ENCODE measurements at places on chromosomes 11 and 22.

DNA sequence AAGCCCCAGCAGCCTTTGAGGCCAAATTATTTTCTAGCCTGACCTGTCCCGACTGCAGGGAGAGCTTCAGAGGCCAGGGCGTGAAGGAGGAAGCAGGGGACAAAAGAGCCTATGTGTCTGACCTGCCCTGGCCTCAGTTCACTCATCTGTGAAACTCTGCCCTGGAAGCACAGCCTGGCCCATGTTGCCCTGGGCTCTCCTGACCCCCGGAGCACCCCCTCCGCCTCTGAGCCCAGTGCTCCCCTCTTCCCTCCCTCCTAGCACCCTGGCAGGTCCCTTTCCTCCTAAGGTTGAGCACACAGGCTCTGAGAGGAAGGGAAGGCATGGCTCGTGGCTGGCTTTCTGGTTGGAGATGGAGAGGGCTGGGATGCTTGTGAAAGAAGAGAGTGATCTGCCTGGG is 3.4 kb upstream of the A4GALT start:
- DNase-seq, result no peak

GRCh38 chr11:83153764-83154163 is 3.2 kb upstream of the PCF11 start:
- no peak for DNase-seq

- DNase-seq, result no peak
These were observed 655.0 kb downstream of the METTL15 start for GRCh38 chr11:28763151-28763550.

DNA sequence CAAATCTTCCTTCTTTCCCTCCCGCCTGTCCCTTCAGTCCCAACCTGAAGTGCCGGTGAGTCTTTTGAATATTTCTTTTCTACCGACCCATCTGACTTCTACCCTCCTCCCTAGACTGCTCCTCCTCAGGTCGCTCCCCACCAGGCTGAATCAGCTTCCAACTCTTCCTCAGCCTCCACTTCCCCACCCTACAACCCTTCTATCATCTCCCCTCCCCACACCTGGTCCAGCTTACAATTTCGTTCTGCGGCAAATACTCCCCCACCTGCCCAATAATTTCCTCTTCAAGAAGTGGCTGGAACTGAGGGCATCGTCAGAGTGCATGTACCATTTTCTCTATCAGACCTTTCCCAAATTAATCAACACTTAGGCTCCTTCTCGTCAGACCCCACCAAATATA is 2.5 kb upstream of the NDUFC2 start:
- no peak for DNase-seq

DNA sequence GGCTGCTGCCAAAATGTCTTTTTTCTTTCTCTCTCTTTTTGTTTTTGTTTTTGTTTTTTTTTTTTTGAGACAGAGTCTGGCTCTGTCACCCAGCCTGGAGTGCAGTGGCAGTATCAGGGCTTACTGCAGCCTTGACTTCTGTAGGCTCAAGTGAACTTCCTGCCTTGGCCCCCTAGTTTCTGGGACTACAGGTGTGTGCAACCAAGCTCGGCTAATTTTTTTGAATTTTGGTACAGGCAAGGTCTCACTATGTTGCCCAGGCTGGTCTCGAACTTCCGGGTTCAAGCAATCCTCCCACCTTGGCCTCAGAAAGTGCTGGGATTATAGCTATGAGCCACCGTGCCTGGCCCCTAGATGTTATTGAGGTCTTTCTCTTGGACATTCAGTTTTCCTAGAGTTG is 2.2 kb upstream of the DDX10 start:
- DNase-seq, result no peak

GRCh38 chr11:132601875-132602274 is 930.4 kb downstream of the OPCML start:
- DNase-seq, result no peak

GRCh38 chr11:2715716-2716350 is 16.0 kb upstream of the KCNQ1OT1 start:
- no peak for DNase-seq

GRCh38 chr22:40240686-40241085 is 63.0 kb downstream of the TNRC6B start:
- DNase-seq, result peak; percentile 79

GRCh38 chr22:39773976-39774539 is 119.5 kb downstream of the ENTHD1 start:
- peak; percentile 69 for DNase-seq

GRCh38 chr11:128182844-128183243 is 404.5 kb downstream of the ETS1 start:
- no peak for DNase-seq

GRCh38 chr11:71447791-71448256 is 369 bp downstream of the DHCR7 start:
- peak; percentile 81 for DNase-seq

GRCh38 chr11:120146413-120147093 is 8.6 kb upstream of the TRIM29 start:
- DNase-seq, result no peak

DNA sequence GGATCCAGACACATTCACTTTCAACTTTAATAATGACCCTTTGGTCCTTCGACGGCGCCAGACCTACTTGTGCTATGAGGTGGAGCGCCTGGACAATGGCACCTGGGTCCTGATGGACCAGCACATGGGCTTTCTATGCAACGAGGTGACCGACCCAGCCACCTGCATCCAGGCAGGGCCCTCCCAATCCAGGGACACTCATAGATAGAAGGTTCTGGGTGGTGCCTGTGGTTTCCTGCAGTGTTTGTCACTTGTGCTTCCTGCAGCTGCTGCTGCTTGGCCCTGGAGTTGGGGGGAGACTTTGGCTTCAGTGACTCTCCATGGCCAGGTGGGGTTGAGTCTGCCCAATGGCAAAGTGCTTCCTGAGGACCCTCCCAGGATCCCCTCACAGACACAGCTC is 7.3 kb downstream of the APOBEC3B start:
- peak; percentile 73 for DNase-seq

- no peak for DNase-seq
These were observed 64.3 kb upstream of the IGLL5 start for GRCh38 chr22:22823131-22823810.

- DNase-seq, result no peak
These were observed 33.2 kb downstream of the SPATA19 start for GRCh38 chr11:133811850-133812685.

DNA sequence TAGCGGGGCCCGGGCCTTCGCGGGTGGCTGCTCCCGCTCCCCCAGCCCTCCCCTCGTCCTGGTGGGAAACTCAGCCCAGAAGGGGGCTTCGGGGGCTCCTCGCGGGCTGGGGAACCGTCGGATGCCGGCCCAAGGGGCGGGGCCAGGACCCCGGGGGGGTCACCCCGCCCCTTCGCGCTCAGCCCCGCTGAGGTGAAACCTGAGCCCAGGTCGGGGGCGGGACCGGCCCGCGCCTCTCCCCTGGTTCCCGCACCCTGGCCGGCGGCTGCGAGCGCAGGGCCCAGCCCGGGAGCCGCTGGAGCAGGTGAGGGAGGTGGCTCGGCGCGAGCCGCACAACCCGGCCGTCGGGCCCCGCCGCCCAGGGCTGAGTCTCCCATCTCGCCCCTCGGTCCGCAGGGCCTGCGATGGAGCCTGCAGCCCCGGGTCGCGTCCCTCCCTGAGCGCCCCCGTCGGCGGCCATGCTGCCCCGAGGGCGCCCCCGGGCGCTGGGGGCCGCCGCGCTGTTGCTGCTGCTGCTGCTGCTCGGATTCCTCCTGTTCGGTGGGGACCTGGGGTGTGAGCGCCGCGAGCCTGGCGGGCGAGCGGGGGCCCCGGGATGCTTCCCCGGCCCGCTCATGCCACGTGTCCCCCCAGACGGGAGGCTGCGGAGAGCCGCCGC is at the start of gene LARGE2:
TSS of gene LARGE2 (plus strand) at position 232 of the 658 bp plus-strand sequence. CDS start at position 459, 227 bp downstream.
- DNase-seq, result peak; percentile 74

DNA sequence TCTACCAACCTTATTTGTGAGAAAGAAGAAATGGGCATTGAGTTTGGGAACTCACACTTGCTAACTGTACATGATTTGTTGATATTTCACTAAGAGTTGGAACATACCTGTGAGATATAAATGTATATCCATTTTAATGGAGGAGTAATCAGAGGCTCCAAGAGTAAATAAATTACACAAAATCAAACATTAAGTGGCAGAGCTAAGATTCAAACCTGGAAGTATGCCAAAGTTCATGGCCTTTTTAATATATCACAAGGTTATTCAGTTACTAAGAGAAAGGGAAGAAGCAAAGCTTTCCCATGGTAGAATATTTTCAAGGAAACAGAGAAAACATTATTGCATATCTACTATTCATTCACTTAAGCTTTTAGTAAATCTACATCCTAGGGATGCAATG is 1641.1 kb downstream of the FAM181B start:
- DNase-seq, result no peak

GRCh38 chr11:46373787-46374740 is 7.4 kb upstream of the MDK start:
- no peak for DNase-seq

GRCh38 chr22:27205492-27206373 is 548.3 kb downstream of the MIAT start:
- DNase-seq, result no peak

- DNase-seq, result no peak
These were observed 115.8 kb downstream of the METTL15 start for GRCh38 chr11:28223994-28224393.

DNA sequence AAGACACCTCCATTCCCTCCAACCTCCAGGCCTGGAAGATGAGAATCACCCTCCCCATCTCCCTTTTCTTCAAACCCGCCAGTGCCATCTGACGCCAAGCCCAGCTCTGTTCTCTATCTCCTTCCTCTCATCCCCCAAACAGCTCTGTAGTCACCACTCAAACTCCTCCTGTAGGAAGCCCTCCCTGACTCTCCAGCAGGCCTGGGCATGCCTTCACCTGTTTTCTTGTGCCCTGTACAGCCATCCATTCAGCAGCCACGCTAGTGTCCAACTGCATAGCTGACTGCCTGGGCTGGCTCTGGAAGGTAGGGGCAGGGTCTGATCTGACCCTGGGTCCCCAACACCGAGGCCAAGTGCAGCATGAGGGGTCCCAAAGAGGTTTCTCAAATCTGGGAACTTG is 25.0 kb downstream of the GDPD5 start:
- DNase-seq, result no peak

GRCh38 chr11:34830035-34830434 is 86.1 kb downstream of the APIP start:
- DNase-seq, result no peak

DNA sequence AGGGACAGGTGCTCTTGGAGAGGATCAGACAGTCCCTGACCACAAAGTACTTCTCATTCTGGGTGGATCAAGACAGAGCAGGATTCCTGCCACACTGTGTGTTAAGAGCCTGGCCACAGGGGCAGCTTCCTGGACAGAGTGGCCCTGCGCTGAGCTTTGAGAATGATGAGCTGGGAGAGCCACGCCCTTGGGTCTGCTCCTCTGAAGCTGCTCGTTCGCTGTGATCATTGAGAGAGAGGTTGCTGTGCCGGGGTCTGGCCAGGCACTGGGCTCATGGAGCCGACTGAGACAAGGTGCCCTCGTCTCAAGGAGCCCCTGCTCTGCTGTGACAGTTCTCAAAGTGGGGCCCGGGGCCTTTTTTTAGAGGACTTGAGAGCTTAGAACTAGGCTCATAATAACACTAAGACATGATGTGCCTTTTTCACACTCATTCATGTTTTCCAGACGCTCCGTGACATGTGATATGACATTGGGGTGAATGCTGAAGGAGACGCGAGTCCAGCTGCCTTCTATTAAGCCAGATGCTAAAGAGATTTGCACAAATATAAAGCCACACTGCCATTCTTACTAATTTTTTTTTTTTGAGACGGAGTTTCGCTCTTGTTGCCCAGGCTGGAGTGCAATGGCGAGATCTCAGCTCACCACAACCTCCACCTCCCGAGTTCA is 1.6 kb upstream of the MFRP start:
- no peak for DNase-seq

- no peak for DNase-seq
These were observed 102.7 kb downstream of the TRAF6 start for GRCh38 chr11:36407356-36407755.

DNA sequence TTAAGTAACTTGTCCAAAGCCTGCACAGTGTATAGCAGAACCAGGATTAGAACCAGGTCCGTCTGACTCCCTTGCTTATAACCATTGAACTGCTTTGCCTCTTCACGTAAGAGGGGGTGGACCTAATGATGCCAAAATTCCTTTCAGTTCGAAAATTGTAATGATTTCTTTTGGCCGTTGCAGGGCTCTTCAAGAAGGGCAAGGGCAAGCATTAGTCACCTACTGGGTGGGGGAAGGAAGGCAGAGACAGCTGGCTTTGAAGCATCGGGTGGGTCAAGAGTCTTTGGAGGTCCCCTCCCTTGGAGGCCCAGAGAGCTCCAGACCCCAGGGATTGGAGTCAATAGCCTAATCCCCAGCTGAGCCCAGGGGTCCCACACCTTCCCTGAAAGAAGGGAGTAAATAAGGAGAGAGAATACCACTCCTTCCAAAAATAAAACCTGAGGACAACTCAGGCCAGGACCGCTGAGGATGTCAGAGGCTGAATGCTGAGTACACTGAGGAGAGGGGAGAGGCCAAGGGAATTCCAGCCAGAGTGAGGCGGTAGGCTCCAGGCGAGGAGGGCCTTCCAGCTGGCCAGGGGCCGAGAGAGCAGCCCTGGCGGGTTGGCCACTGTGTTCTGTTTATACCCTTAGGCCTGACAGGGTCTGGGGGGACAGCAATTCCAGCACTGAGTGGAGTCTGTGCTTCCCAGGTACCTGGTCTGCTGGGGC is 14.1 kb downstream of the CREB3L1 start:
- DNase-seq, result no peak

DNA sequence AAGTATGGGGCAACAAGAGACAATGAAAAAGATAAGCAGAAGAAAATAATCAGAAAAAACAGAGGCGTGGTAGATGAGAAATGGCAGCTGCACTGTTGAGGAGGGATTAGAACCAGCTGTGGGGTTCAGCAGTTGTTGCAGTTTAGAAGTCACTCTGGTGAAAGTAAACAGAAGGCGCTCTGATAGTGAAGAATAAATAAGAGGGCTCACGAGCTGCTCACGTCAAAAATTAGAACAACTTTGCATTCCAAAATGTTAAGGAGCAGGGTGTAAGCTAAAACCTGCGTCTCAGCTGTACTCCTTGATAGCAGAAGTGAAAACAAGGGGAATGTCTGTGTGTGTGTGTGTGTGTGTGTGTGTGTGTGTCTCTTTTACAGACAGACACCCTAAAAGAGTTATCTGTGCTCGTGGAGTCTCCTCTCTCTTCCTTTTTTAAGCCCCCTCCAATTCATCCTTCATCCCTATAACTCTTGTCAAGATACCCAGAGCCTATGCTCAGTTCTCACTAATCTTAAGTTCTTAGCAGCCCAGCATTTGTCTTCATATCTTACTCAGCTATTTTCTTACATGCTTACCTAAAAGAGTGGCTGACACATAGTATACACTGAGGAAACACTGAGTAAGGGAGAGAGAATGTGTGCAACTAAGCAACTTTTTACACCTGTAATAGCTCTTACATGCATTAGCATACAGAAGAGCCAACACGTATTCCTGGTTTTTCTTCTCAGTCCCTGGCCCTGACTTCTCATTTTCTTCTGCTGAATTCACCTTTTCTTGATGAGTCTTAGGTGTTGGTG is 8.9 kb downstream of the TTC17 start:
- no peak for DNase-seq

DNA sequence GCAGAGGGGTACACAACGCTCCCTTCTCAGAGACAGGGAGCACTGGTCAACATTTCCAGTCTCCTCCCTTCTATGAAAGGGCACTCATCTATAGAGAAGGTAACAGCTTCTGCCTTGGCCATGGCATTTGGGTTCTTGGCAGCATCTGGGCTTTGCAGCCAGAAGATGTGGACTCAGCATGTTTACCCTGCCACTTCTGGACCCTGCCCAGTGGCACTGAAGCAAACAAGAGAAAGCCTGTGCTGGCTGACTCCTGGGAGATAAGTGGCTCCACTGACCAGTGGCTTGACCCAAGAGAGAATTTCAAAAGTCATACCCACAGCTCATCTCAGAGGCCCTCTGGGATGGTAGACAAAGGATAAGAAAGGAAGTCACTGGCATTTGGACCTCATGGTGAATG is 8.0 kb downstream of the CSNK2A3 start:
- DNase-seq, result no peak
